ENCODE measurements at places on chromosomes 1 and 21.
A peak's percentile ranks its signal among the peaks of the same experiment; 100 is the strongest.

DNA sequence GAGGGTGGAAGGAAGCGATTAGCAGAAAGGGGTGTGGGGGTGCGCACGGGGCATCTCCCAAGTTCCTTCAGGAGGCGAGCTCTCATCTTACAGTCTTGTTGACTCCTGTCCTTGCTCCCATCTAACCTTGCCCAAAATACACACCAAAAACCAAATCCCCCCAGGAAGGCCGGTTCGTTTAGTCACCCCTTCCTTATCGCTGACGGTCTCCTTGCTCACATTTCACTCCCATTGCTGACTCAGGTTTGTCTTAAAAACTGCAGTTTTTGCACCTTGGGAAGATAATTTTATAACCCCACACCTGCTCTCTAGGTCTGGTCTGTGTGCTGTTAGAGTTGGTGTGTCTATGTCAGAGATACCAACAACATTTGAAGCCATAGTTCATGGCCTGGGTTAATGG lies 68.1 kb upstream of the F3 start:
- no peak for DNase-seq

DNA sequence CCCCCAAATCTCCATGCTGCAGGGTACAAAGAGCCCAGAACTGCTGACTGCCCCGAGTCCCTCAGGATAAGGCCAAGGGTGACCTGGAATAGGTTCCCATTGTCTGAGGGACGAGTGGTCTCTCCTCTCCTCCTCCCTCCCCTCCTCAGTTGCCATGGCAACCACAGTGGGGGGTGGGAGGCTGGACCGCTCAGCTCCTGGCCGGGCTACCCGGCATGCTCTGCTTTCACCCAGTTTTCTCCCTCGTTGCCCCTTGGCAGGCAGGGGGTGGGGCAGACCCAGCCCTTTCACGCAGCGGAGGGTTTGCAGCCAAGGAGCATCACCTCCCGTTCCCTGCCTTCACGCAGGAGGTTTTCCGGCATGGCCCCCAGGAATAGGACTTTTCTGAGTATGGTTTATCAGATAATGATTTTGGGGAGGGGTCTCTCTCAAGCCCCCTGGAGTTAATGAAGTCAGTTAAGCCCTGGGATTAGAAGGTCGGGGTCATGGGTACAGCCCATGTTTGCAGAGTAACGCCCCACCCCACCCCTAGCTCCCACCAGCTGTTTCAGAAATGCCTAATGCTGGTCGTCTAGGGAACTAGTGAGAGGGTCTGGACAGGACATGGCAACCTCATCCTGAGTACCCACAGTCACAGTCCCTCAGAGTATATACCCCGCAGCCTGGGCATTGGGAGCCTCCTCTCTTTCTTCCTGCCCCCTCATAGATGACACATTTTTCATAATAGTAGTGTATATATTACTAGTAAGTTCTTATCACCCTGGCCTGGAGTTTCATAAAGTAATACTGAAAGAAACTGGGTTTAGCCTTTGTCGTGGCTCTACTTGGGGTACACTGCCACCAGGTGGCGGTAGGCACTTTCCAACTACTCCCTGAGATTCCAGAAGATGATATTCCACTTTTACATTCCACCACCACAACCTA lies 20.7 kb downstream of the C1QB start:
- peak; percentile 56 for DNase-seq

GRCh38 chr1:208171616-208172422 lies 72.4 kb downstream of the PLXNA2 start:
- no peak for DNase-seq

DNA sequence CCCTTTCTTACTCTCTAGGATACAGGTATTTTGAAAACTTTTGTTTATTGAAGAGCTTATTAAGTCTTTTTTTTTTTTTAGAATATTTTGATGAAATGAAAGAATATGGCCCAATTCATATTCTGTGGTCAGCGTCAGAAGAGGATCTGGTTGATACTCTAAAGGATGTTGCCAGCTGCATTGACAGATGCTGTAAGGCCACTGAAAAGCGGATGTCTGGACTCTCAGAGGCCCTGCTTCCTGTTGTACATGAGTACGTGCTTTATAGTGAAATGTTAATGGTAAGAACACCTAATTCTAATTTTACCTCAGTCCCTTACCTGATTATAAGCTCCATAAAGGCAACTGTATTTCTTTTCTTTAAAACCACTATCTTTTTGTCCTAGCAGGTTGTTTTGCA lies 37.1 kb downstream of the SNX7 start:
- DNase-seq = peak; percentile 5

GRCh38 chr1:233549917-233550316 lies 64.0 kb upstream of the KCNK1 start:
- no peak for DNase-seq

DNA sequence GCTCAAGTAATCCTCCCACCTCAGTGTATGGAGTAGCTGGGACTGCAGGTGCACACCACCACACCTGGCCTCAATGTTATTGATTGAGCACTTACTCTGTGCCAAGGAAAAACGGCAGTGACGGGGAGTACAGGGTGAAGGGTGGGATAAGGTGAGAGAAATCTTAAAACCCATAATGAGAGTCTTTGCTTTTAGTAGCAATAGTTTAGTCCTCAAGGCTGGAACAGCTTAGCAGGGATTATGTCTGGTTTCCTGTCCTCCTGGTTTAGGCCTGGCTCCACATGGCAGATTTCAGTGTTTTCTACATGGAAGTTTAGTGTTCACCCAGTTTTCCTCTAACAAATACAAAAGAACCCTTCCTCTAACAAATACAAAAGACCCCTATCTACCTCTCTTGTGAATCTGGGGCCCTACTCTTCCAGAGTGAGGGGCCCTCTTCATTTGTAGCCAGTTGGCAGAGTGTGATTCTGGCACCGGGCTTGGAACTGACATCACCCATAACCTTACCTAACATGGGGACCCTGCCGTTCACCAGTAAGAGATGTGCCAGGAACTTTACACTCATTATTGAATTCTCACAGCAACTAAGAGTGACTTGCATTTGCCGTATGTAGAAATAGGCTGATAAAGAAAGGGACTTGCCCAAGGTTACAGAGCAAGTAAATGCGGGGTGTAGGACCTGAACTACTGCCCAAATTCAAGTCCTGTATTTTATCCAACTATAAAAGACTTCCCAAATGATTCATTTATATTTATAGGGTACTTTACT lies 6.9 kb downstream of the ZNF691 start:
- no peak for DNase-seq

- no peak for DNase-seq
These were observed 13.8 kb upstream of the SAMD11 start for GRCh38 chr1:909861-910310.

Data from NAMALWA (cell line).